ENCODE measurements at places on chromosomes 3 and 15.

DNA sequence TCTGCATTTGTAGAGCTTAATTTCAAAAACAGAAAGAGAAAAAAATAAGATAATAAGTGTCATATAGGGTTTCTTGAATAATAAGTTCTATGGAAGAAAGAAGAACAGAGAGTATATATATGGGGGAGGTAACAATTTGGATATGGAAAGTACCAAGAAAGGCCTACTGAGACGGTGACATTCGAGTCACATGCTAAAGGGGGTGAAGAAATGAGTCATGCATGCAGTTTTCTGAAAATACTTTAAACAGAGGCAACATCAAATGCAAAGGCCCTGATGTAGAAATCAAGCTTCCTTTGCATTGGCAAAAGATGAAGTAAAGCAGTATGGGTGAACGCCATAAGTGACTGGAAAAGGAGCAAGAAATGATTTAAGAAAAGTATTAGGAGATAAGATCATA lies 371.6 kb upstream of the ZNF385D start:
- DNase-seq, result no peak

DNA sequence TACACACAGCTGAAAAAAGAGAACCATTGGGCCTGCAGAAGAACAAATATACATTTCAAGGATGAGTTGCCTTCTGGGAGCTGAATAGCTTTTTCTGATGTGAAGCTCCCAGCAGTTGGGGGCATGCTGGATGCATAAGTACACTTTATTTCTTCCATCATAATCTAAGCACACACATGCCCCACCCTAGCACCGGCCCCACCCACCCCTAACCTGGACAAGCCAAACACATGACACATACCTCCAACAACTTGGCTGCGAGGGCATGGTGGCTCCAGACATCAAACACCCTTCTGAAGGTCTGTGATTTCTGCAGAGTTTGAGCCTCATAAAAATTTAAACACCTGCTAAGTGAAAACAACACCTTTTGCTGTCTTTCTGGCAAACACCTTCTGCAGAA lies 307.2 kb upstream of the TRIM42 start:
- no peak for DNase-seq

GRCh38 chr3:106332884-106333283 lies 464.1 kb upstream of the CBLB start:
- DNase-seq, result no peak

DNA sequence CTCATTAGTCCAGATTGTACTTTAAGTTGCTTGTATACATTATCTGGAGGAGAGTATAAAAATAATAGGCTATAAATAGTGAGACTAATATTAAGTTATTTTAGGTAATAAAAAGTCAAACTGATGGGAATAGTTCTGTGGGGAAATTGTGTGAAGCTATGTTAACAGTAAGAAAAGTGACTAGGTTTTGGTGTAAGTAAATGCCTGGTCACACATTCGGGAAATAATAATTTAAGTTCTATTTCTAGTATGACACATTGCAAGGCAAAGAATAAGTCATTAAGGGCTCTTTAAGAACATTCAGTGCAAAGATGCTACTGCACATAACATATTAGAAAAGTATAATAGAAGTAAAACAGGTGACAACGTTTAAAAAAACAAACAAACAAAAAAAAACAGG lies 18.8 kb upstream of the NRROS start:
- DNase-seq, result no peak

- DNase-seq, result no peak
Observed at GRCh38 chr15:56808160-56808559, 74.9 kb upstream of the ZNF280D start.

- DNase-seq, result no peak
Observed at GRCh38 chr3:8644748-8645390, at the start of gene SSUH2. SSUH2 (minus strand) TSS chr3:8644798; CDS start chr3:8644758, 40 bp downstream.

- DNase-seq, result no peak
Observed at GRCh38 chr15:65338366-65338765, 33.9 kb downstream of the RNU5B-1 start.

GRCh38 chr3:71225951-71226564 lies 357.5 kb downstream of the FOXP1 start:
- peak; percentile 38 for DNase-seq

DNA sequence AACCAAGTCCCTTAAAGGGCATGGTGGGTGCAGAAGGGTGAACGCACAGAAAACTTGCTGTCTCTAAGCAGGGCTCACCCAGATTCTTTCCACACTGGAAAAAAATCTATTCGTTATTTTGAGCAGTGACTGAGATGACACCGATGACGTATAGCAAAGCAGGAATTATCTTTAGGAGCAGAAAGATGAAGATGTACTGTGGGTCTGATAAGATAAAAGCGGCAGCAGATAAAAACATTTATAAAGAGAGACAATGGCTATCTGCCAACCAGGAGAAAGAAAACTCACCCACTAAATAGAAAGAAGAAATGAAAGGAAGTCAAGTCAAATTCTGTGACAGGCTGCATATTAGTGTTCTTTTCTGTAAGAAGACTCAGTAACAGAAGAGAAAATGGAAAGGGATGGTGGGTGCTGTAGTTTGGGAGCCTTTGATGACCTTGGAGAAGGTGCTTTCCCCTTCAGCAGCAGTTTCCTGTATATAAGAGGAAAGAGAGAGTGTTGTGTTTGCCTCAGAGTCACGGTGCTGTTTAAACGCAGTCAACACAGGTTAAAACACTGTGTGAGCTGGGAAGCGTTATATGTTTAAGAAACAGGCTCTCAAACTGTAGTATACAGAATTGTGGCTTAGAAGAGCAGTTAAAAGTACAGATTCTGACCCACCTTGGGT lies 111.6 kb downstream of the AQP9 start:
- DNase-seq, result no peak

GRCh38 chr15:64461721-64462162 lies 1.4 kb downstream of the ZNF609 start:
- peak; percentile 56 for DNase-seq

DNA sequence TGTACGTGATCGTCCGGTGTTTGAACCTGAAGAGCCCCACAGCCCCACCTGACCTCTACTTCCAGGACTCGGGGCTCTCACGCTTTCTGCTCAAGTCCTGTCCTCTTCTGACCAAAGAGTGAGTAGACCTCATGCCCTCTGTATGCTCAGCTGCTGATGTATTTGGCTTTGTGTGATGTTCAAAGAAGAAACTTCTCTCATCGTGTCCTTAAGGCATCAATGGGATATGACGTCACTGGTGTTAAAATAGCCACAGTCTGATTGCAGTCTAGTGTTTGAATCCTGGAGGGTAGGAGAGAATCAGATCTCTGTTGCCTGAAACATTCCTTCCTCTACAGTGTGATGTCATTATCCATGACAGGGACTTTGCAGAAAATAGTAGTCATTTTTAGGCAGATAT lies 28.1 kb downstream of the ABHD2 start:
- DNase-seq, result no peak

GRCh38 chr3:66592016-66592761 lies 91.4 kb upstream of the LRIG1 start:
- no peak for DNase-seq

- DNase-seq, result peak; percentile 85
Observed at GRCh38 chr3:72123908-72124441, 339.0 kb upstream of the PROK2 start.

DNA sequence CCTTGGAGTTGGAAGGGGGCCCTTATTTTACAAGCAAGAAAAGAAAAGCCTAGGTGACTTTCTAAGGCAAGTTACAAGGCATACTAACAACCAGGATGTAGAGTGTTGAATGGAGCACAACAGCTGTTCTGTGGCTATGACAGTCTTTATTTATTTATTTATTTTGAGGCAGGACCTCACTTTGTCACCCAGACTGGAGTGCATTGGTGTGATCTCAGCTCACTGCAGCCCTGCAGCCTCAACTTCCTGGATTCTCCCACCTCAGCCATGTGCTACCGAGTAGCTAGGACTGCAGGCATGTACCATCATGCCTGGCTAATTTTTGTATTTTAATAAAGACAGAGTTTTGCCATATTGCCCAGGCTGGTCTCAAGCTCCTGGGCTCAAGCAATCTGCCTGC lies 973.4 kb downstream of the ROBO1 start:
- DNase-seq, result no peak

- peak; percentile 89 for DNase-seq
Observed at GRCh38 chr3:106130384-106131198, 261.8 kb upstream of the CBLB start.

DNA sequence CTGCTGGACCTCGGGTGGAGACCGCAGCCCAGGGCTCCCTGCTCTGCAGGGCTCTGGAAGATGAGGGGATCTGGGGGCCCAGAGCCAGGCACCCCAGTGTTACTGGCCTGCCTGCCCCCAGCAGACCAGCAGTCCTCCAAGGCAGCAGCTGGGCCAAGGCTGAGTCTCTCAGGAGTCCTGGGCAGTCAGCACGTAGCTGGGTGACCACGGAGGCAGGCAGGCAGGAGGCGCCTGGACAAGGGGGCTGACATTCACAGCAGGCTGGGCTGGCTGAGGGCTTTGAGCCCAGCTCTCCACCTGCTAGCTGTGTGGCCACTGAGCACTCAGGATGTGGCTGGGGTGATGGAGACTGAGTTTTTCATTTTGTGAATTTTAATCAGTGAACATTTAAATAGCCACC lies 67.9 kb downstream of the IQSEC1 start:
- no peak for DNase-seq

DNA sequence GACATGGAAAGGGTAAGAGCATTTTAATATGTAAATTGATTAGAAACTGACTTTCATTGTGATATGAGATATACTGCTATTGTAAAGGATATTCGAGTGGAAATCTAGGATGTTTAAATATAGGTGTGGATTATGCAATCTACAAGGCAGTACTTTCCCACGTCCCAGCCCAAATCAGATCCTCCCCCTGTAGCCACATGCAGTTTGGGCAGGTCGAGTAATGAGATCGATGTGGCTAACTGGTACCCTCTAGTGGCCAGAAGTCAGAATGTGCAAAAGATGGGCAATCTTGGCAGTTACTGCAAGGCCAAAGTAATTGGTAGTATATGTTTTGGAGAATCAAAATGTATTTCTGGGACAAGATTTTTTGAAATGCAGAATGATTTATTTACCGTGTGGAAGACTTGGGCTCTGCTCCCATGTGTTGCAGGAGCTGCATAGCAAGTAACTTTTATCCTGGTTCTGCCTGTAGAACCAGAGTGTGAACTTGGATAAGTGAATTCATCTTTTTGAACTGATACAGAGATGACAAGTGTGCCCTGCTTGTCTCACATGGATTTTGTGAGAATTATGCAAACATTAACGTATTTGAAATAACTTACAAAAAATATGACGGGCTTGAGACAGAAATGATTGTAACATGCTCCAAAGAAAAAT lies 94.5 kb upstream of the ADAMTSL3 start:
- DNase-seq, result peak; percentile 81

DNA sequence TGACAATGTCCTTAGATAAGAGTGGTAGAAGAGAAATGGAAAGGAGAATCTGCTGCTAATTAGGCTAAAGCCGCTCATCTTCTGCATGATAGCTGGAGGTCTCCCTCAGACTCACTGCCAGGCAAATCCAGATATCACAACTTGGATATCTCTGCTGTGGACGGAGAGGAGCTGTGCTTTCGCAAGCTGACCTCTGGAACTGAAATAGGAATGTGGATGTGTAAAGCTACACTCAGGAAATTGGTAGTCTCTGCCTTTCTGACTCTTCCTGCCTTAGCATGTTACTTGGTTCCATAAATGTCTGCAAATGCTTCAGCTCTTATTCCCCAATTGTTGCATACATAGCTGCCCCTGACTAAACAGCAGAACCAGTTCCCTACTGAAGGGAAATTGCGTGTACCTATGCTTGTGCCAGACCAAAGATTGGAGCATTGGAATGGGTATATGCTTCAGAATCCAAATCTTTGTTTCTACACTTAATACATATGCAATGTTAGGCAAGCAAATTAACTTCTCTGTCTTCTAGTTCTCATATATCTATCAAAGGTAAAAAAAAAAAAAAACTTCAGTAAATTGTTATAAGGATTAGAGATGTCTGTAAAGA lies 74.7 kb upstream of the ROBO2 start:
- no peak for DNase-seq

GRCh38 chr3:10926256-10926810 lies 66.2 kb upstream of the SLC6A1 start:
- no peak for DNase-seq

DNA sequence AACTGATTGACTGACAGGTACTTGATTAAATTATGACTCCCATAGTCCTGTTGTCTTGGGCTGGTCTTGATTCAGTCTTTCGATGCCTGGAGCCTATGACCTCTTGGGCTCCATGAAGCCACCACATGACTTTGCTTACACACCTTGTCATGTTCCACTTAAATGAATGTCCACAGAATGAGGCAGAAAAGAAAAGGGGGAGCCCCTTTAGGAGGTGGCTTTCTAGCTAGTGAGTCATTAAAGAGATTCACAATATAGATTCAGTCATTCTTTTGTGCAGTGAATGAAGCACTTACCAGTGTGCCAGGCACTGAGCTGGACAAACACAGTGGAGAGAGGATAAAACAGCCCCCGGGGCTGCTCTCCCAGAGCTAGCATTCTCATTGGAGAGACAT lies 17.1 kb downstream of the VIPR1 start:
- no peak for DNase-seq

- no peak for DNase-seq
Observed at GRCh38 chr3:23659274-23659673, 146.5 kb upstream of the UBE2E1 start.

- DNase-seq, result no peak
Observed at GRCh38 chr15:95215017-95215416, 983.7 kb downstream of the MCTP2 start.

DNA sequence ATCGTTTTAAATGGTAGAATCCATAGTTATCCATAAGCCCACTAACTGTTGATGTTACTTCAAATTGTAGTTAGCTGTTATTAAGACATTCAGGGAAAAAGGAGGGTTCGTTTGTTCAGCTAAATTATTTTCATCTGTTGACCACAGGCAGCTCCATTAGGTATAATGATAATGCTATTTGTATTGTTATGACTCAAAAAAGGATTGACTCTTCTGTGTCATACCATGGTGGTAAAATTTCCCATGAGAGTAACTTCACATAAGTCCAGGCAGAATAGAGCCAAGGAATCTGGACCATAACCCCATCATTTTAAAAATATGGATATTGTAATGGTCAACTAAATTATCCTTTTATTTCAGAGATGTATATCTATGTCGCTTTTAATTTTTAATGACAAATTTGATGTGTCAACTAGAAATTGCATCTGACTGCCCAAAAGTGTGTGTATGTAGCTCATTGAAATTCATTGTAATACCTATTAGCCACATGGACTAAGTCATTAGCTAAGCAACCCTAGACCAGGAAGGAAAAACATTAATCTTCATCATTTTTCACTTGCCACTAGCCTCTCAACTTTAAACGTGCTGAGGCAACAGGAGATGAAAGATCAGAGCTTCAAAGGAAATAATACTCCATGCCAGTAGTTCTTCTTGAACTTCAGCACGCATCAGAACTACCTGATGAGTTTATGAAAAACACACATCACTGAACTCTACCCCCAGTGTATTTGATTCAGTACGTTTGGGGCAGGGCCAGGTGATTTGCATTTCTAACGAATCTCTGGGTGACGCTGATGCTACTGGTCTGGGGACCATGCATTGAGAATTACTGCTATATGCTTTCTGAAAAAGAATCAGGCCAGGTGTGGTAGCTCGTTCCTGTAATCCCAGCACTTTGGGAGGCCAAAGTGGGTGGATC lies 537.7 kb downstream of the UNC13C start:
- DNase-seq, result no peak

GRCh38 chr3:143978263-143978631 lies 6.6 kb downstream of the DIPK2A start:
- no peak for DNase-seq

- no peak for DNase-seq
Observed at GRCh38 chr3:163722405-163722804, 1355.9 kb downstream of the SI start.
